ENCODE measurements at places on chromosomes 2 and 18. TPM values are rescaled to one million over a fixed set of nuclear protein-coding genes. Genes with fewer than 3 reads are reported as not detected.

GRCh38 chr18:46678041-46678440, 21.0 kb upstream of the LOXHD1 start:
- no peak for DNase-seq

DNA sequence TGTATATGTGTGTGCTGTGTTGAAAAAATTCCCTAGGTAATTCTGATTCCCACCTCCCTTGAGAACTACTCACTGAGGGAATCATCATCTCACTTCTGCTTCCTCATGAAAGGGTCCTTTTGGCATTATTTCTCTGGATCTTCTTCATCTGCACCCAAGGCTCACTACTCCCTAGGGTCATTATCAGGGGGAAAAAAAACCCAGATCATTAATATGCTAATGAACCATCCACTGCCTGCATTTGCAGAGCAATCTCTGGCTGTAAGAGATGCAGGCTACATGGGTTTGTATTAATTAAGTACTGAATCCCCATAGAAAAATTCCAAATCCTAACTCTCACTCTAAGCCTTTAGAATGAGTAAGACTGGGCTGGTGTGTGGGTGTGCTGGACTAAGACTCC, 68.0 kb upstream of the IGFBP5 start:
- no peak for DNase-seq

INHBB gene
- 0.27 TPM for total RNA-seq

DNPEP gene
- 65.3 TPM for total RNA-seq

GRCh38 chr2:144496092-144496976, 23.6 kb downstream of the ZEB2 start:
- DNase-seq: no peak
